ENCODE measurements at places on chromosomes 7 and 10.

DNA sequence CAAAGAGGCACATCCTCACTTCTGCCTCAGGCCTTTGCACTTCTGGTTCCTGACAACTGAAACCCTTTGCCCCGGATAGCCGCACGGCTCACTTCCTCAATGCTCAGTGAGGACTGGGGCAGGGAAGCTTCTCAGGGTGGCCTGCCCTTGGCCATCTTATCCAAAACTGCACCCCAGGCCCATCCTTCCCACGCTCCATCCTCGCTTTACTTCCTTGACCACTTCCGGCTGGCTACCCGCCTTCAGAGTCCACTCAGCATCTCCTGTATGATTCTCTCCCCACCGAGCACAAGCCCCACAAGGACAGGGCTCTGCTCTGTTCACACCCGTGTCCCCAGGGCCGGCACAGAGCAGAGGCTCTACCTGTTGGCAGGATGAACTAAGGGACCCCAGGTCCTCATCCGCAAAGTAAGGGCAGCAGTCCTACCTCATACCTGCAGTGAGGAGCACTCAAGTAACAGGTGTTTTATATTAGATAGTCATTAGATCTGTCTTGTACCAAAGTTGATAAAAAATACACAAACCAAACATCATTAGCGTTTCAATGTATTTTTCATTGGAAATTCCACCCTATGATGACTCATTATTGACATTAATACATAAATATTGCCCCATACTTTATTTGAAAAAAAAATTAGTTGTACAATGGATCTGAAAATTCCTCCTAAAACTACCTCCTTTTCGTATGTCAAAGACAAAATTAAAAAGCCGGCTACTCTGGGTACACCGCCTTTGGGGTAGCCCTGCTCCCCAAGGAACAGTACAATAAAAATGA, 35.0 kb downstream of the GNA12 start:
- DNase-seq, result no peak

GRCh38 chr10:100382553-100382952, 35.5 kb downstream of the SCD start:
- no peak for DNase-seq

DNA sequence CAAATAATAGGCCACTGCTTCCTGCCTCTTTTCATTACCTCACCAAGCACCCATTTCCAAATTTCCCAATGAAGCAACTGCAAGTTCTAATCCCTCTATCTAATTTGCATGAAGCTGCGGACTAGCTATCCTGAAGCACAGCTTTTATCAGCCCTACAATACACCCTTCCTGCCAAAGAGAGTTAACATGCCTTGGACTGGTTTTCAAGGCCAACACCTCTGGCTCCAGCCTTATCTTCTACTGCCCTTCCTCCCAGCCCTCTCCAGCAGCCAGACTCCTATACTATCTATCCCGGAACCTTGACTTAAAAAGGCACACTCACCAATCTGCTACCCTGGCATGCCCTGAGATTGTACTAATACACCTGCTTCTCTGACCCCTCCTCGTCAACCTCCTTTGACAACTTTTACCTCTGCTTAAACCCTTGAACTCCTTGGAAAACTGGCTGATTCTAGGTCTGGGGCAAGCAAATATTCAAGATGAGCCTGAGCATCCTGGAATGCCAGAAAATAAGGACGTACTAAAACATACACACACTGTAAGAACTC, 73.4 kb downstream of the SGMS1 start:
- DNase-seq, result peak; percentile 18

- peak; percentile 35 for DNase-seq
Observed at GRCh38 chr7:46494441-46494840, 573.4 kb upstream of the IGFBP3 start.

DNA sequence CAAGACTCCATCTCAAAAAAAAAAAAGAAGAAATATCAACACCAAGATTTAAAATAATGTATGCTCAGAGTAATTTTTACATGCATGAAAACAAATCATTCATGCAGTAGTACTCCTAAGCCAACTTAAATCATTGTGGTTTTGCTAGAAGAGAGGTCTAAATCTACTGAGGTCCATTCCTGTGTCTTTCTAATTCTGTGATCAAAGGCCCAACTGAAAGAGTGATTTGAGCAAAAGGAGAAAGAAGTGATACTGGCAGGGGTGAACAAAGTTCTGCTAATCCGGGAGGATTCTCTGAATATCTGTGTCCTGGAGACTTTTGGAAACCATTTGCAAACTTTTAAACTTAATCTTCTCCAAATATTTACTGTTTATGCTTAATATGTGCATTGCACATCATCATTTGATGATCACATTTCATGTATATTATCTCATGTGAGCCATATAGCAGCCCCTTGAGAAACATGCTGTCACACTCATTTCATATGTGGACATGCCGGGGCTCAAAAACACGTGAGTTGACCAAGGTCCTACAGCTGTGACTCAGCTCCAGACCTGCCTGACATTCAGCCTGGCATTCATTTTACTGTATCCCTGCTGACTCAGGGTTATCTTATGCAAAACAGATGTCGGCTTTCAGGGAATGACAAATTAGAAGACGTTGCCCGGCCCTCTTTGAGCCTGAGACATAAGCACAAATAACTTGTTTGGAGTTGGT, 76.4 kb downstream of the FAM107B start:
- peak; percentile 83 for DNase-seq

- DNase-seq, result no peak
Observed at GRCh38 chr7:129828989-129829736, 123.6 kb downstream of the UBE2H start.

DNA sequence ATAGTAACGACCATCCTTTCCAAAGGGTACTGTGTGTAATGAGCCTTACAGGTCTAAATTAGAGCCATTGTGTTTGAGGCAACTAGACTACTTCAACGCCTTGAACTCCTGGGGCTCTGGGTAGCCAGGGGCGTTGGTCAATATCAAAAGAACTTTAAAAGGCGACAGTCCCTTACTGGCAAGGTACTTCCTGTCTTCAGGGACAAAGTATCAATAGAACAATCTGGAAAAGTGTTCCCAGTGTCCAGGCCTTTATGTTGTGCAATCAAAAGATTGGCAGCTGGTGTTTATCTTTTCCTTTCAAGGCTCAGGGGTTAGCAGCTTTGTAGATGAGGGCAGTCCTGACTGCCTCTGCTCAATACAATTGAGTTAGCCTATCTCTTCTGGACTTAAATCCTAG, 284.3 kb downstream of the PARD3 start:
- no peak for DNase-seq

DNA sequence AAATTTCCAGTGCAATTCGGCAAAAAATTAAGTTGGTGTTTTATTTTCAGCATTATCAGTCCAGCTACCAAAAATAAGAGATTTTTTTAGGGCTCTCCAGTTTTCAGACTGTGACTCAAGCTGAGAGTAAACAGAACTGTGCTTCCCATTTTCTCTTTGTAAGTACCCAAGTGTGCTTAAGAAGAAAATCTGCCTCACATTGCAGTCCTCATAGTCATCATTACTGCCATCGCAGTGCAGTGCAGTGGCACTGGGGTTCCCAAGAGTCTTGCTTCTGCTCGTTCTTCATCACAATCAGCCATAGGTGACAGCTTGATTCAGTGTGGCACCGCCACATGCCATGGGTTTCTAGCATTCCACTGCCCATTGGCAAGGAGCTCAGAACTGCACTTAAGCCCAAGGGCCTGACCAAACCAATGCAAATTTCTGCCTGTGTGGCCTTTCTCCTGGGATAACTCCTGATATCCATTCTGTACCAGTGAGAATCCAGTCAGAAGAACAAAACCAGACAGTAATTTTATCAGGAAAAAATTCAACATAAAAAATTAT, 25.6 kb upstream of the ERCC6 start:
- DNase-seq, result peak; percentile 53

DNA sequence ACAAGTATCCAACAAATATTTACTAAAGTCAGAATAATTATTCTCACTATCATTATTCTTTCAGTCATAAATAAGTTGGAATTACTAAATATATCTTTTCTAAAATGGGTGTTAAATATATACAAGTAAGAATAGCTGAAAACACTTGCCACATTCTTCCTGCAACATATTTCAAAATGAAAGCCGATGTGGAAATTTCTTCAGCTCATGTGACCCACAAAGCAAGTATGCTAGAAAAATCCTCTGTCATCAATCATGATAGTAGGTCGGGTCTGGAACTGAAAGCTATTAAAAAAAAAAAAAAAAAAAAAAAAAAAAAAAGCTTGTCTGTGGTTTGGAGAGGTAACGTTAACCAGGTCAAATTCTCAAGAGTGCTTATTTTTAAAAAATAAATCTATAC, 344.7 kb downstream of the NEBL start:
- DNase-seq, result no peak

DNA sequence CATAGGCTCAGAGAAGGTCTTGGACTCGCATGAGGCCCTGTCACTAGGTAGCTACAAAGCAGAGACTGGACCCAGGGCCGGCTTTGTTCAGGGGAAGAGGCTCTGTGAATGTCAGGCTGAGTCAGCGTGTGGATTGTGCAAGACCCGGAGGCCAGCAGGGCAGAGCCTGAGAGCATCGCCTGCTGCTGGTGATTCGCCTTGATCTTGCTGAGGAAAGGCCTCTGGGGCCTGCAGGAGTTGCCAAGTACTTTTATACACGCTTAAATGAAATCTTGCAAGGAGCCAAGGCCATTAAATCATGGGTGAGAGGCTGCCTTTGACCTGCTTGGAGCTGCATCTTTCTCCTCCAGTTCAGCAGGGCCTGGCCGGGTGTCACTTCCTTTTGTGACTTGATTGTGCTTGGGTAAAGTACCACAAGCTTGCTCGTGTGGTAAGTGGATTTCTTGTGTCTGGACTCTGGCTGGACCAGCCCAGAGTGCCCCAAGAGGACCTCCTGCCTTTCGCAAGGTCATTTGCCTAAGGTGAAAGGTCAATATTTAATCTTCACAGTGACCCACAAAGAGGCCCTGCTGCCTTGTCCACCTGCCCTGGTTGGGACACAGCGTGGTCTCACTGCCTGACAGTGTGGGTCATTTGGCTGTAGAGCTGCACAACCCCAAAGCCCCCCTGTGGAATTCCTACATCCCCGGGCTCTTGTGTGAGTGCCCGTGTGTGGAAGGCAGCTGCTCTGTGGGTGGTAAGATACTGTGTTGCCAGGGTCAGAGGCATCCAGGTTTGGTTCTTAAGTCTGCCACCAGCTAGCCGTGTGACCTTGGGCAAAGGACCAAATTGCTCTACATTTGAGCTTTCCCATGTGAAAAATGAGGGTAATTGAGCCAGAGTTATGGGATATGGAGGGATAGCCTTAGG, 38.6 kb upstream of the SH2D4B start:
- DNase-seq, result peak; percentile 97

GRCh38 chr7:94957061-94957460, 49.7 kb downstream of the PPP1R9A start:
- no peak for DNase-seq

- peak; percentile 76 for DNase-seq
Observed at GRCh38 chr10:31353574-31353973, 34.6 kb downstream of the ZEB1 start.

GRCh38 chr10:60040014-60040662, 133.8 kb upstream of the CCDC6 start:
- no peak for DNase-seq

DNA sequence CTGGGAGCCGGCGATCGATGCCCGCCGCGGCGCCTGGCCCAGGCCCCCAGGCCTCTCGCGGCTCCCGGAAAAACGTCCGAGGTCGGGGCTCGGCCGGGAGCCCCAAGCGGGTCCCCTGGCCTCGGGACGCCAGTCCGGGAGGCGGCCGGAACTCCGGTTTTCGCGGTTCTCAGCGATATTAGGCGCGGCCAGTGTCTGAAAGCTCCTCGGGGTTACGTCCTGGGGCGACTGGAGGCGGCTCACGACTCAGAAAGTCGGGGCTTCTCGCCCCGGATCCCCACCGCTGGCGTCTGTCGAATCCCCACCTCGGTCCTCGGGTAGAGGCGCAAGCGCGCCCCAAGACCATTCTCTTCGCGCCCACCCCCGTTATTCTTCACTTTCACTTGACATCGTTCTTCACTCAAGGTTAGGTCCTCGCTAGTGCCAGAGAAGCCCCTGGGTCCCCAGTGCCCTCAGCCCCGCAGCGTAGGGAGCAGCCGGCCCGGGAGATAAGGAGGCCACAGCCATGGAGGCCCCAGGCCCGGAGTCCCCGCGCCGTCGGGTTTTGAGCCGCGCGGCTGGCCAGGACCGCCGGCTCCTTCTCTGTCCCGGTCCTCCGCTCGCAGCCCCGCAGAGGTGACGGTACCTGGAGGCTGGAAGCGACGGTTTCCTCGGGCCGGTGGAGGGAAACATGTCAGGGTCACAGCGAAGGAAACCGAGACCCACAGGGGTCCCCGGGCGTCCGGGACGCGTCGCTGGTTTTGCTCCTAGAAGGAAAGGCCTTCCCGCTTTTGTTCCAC, 35.2 kb upstream of the EBLN1 start:
- DNase-seq, result no peak

DNA sequence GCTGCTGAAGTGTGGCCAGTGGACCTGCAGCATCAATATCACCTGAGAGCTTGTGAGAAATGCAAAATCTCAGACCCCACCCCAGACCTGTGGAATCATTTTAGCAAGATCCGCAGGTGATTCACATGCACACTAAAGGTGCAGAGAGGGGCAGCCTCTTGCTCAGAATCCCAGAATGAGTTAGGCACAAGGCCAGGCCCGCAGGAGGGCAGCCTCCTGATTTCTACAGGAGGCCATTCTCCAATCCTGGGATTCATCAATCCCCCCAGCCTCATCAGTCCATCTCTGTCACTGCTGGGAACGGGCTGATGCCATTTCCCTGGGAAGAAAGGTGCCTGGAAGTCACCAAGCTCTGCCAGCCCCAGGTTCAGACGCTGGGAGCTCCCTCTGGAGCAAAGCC, 63.0 kb upstream of the GPR26 start:
- no peak for DNase-seq

- DNase-seq, result peak; percentile 19
Observed at GRCh38 chr10:23370106-23370505, 25.5 kb upstream of the C10orf67 start.

DNA sequence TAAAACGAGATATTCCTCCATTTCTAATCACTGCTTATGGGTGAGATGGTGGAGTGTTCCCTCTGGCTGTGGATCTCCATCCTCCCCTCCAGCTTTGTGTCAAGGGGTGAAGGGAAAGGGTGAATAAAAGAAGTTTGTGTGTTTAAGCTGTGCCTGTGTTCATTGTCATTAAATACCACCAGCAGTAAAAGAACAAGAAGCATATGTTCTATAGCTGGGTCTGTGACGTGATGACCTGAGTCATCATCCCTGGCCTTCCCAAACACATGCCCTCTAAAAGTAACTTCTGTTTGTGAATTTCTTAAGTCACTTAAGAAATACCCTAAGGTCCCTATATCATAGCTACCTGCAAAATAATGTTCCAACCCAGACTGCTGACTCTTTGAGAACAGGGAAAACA, 104.9 kb downstream of the PPP1R17 start:
- peak; percentile 72 for DNase-seq

GRCh38 chr7:113800826-113801225, 118.0 kb downstream of the PPP1R3A start:
- DNase-seq, result no peak

- peak; percentile 74 for DNase-seq
Observed at GRCh38 chr10:137606-138005, 2.4 kb downstream of the ZMYND11 start.

GRCh38 chr7:149685455-149685854, 87.9 kb downstream of the ZNF467 start:
- DNase-seq, result no peak
